ENCODE measurements at places on chromosomes 7 and 10.

DNA sequence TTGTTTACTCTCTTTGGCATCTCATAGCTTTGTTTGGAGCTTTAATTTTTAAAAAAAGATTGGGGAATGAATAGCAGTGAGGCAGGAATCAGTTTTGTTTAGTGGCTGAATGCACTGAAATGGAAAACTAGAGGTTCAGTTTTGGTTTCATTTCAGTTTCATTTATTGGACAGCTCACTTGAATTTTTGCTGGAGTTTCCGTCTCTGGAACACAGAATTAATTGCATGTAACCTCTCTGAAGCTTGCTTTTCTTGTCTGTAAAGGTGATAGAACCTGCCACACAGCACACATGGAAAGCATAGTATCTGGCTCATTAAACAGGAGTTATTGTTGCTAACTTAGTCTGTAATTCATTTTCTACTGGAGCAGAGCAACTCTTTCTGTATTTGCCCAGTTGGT, 7.1 kb downstream of the GRM8 start:
- DNase-seq = no peak

GRCh38 chr10:86105181-86105580, 261.4 kb downstream of the GRID1 start:
- DNase-seq = no peak

DNA sequence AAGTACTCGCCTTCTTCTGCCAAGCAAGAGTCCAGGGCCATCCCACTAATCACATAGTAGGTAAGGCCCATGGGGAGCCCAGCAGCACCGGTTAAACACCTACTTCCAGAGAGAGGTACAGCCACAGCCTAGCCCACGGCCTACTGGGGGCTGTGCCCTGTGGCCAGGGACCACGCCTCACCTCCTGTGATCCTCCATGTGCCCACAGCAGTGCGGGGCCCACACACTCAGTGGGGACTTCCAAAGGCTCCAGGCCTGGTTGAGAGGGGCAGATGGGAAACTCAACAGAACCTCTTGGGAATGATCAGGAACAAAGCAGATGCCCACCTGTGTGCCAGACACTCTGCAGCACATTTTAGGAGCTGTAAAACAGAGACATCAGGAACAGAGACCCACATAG, 19.7 kb downstream of the AFAP1L2 start:
- DNase-seq = no peak

GRCh38 chr10:132142396-132143161, 44.2 kb upstream of the DPYSL4 start:
- DNase-seq = peak; percentile 46

DNA sequence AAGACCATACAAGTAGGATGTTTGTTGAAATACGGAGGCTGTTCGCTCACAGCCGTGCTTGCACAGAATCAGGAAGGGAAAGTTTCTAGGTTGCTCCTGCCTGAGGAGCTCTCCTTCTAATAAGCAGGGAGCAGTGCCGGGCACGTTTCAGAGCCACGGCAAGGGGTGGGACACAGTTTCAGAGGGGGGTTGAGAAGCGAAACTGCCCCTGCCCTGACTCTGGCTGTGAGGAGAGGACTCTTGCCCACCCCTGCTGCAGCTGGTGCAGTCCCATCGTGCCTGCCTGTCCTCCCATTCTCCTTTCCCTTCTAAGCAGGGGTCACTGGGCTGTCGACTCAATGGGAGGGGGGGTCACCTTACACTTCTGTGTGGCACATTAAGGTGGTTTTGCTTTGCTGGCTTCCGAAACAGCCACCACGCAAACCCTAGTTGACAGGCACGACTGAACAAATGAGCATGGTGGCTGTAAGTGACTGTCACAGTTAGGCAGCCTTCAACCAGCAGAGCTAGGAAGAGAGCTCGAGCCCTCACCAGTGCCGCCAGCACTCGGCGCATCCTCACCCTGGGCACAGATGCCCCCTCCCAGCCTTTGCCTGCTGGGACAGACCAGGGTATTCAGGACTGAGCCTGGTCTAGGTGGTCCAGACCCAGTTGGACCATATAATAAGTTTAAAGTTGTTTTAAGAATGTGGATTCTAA, 37.5 kb downstream of the ZNF467 start:
- DNase-seq = no peak

All from MG63 (cell line).